AG20443 (cell line): ENCODE measurements at places on chromosomes 11 and 22.

DNA sequence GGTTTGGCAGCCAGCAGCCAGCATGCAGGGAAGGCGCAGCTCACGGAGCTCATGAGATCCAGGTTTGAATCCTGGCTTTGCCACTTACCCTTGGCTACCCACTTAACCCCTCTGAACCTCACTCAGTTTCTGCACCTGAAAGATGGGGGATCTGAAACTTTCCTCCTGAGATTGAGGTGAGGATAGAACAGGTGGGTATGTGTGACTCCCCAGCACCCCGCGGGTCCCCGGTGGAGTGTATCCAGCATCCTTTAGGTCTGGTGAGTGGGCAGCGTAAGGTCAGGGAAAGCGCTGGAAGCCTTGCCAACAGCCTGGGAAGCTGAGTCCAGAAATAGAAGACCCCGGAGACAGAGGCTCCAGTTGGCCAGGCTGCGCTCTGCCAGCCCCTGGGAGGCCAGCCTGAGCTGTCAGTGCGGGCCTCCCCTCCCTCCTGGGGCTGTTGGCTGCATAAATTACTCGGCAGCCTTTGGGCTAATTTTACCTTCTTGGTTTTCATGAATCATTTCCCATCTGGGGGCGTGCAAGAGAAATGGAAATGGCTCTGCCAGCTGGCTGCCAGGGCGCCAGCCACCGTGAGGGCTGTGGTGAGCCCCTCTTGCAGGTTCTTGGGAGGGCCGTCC lies 17.6 kb downstream of the PRDM11 start:
- DNase-seq, result no peak

- peak; percentile 29 for DNase-seq
Measured at GRCh38 chr11:102187416-102188151, 77.3 kb downstream of the YAP1 start.

- DNase-seq, result no peak
Measured at GRCh38 chr11:85680897-85681296, 5.1 kb downstream of the CCDC89 start.

DNA sequence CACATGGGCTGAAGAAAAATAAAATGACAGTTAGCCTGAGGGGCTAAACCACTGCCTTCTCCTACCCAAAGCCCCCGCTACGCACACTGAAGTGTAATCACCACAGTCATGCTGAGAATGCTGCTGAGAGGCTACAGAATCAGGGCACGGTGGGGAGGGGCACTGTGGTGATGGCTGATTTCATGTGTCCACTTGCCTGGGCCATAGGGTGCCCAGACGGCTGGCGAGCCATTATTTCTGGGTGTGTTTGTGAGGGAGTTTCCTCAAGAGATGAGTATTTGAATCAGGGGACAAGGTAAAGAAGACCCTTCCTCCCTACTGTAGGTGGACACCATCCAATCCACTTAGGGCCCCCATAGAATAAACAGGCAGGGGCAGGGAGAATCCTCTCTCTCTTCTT lies 1313.2 kb downstream of the TBC1D22A start:
- no peak for DNase-seq

GRCh38 chr22:46634011-46634699 lies 14.0 kb downstream of the GRAMD4 start:
- DNase-seq, result no peak

DNA sequence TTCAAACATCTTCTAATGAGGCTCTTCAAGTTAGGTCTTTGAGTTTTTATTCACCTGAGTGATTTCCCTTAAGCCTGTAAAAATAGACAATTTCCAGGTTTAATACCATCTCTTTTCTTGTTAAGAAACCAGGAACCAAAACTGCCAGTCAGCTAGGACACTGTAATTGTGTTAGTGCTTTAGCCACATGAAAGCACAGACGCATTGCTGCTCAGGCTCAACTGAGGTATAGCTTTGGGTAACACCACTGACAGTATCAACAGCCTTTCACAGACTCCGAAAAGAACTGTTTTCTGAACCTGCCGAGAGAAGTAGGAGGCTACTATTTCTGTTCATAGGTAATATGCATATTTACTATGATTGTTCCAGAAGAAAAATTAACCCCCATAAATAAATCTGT lies 768.7 kb downstream of the ETS1 start:
- no peak for DNase-seq

DNA sequence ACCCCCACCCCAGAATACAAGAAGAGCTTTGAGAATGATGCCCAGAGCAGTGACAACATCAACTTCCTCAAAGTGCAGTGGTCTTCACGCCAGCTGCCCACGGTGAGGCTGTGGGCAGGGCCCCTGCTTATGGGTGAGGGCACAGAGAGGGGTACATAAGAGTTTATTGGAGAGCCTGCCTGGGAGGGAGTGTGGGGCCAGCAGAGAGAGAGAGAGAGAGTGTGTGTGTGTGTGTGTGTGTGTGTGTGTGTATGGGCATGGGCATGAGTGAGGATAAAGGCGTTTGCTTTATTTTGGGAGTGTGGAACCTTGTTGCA lies 9.5 kb downstream of the PHOX2A start:
- no peak for DNase-seq

DNA sequence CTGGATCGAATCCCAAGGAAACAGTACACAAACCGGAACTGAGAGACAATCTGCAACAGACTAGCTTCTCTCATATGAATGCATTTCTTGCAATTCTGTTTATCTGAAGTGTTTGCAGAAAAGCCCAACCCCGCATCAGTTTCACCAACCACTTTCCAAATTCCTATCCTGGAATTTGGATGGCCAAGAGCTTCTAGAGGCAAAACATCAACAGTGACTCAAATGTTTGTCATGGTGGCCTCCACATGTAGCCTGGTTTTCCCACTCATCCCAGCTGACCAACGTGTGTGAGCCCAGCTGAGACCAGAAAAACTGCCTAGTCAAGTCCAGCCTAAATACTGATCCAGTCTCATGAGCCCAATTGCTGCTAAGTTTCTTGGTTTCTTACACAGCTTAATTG lies 8.3 kb upstream of the MIEF1 start:
- peak; percentile 91 for DNase-seq

DNA sequence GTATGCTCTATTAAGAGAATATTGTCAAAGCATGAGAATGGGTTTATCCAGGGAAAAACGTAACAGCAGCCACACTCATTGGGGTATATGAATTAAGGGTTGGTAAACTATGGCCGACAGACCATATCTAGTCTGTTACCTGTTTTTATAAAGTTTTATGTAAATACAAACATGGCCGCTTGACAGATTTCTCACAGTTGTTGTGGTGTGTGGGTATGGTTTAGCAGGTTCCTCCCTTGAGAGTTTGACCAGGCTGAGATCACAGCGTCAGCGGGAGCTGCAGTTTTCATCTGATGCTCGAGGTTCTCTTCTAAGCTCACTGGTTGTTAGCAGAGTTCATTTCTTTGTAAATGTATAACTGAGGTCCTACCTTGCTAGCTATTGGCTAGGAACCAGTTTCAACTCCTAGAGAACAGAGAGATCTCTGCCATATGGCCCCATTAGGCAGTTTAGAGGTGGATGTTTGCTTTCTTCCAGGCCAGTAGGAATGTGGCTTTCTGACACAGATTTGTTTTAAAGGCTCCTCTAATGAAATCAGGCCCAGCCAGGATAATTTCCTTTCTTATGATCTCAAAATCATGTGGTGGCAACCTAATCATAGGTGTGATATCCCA lies 45.5 kb upstream of the GRIK4 start:
- DNase-seq, result no peak

GRCh38 chr11:12540913-12541582 lies 133.2 kb upstream of the TEAD1 start:
- DNase-seq, result peak; percentile 93

- DNase-seq, result no peak
Measured at GRCh38 chr22:31846161-31847115, 92.6 kb downstream of the DEPDC5 start.

GRCh38 chr11:125162743-125163142 lies 1.8 kb upstream of the PKNOX2 start:
- no peak for DNase-seq

DNA sequence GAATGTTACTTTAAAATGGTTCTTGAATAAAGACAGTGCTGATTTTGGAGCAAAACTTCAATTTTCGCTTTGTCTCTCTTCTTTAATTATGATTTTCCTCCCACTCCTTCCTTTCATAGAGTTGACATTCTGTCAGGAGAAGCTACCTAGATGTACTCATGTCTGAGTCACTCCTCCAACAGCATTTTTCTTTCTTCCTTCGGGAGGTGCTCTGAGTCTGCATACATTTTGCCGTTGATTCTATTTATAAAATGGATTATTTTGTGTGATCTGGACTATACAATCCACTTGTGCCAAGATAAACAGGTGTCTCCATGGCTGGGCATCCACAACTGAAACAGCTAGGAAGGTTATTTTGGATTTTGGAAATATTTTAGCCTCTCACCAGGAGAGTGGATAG lies 588.3 kb upstream of the ANO5 start:
- no peak for DNase-seq

DNA sequence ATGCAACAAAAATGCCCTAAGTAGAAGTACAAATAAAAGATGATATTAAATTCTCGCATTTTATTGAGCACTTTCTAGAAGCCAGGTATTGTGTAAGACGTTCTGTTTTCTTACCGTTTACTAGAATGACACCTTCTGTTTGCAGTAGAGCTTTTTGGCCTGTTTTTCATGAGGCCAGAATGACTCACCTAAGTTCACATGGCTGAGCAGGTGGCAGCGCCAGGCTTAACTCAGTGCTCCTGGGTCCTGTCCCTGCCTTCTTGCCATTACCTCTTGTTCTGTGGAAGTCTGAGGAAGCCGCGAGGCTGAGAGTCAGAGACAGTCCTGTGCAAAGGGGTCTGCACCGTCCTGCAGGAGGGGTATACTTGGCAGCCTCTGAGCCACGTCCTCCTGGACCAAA lies 113.8 kb downstream of the ATXN10 start:
- no peak for DNase-seq

DNA sequence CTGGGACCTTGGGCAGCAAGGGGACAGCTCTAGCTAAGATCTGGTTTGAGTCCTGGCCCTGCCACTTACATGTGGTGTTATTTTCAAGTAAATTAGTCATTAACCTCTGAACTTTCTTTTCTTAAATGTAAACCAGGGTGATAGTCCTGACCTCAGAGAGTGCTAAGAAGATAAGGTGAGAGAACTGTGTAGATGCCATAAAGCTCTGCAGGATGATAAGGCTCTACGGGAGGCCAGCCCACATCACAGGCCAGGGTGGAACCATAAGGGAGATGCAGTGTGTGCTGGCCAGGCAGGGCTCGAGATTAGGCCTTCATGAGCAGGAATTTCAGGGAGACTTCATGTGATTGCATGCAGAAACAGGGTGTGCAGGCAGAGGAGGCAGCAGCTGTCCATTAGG lies 24.2 kb downstream of the NECTIN1 start:
- no peak for DNase-seq

- DNase-seq, result no peak
Measured at GRCh38 chr22:31973739-31974138, 29.4 kb downstream of the YWHAH start.

- DNase-seq, result no peak
Measured at GRCh38 chr11:92204731-92205130, 19.9 kb upstream of the FAT3 start.

DNA sequence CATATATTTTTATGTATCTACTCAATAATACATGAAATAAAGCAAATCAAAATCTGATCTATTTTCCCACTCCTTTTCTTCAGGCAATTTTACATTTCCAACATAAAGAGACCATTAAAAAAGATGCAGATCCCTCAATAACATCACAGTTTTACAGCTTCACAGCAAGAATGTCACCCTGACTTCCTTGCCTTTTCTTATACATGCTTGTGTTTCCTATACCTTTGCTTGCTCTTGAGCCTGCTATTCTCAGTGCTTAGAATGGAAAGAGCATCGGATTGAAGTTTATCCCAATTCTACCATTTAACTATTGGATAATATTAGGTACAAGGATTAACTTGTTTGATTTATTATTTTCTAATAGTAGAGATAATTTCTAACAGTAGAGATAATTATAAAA lies 176.7 kb downstream of the CNTN5 start:
- no peak for DNase-seq
